ENCODE measurements at places on chromosomes 4 and X. TPM values are rescaled to one million over a fixed set of nuclear protein-coding genes. Genes with fewer than 3 reads are reported as not detected.

TEC gene
- total RNA-seq: 1.5 TPM

PLXNB3 gene
- 3.5 TPM for total RNA-seq

SFRP2 gene
- total RNA-seq: 0.05 TPM

PPP4R3C gene
- not detected for total RNA-seq

IL13RA2 gene
- total RNA-seq: not detected

FGF5 gene
- 0.32 TPM for total RNA-seq

STK32B gene
- 17.9 TPM for total RNA-seq
